A375 (cell line): ENCODE measurements at places on chromosomes 7 and 10. TPM values are rescaled to one million over a fixed set of nuclear protein-coding genes. Genes with fewer than 3 reads are reported as not detected.

Gene CYP2C9
- not detected in 2 replicates for total RNA-seq

Gene FKBP6
- total RNA-seq = not detected in 2 replicates

Gene GRM8
- total RNA-seq = 1.1 and 2.5 TPM in 2 replicates

Gene PRSS1
- total RNA-seq = not detected in 2 replicates

Gene CFAP70
- 0.11 and 0.15 TPM in 2 replicates for total RNA-seq

Gene ZCWPW1
- total RNA-seq = 0.66 and 2.4 TPM in 2 replicates

Gene CALHM1
- total RNA-seq = not detected in 2 replicates

Gene ZPBP
- not detected in 2 replicates for total RNA-seq
